ENCODE measurements at places on chromosomes 1 and 21.

- no peak for DNase-seq
Measured at GRCh38 chr1:227234998-227235405, 83.3 kb downstream of the CDC42BPA start.

GRCh38 chr1:8410791-8411190, 92.9 kb downstream of the SLC45A1 start:
- DNase-seq = no peak

- DNase-seq = no peak
Measured at GRCh38 chr1:212618466-212619210, 10.1 kb downstream of the ATF3 start.

GRCh38 chr1:53134961-53135734, 7.3 kb downstream of the SLC1A7 start:
- no peak for DNase-seq

DNA sequence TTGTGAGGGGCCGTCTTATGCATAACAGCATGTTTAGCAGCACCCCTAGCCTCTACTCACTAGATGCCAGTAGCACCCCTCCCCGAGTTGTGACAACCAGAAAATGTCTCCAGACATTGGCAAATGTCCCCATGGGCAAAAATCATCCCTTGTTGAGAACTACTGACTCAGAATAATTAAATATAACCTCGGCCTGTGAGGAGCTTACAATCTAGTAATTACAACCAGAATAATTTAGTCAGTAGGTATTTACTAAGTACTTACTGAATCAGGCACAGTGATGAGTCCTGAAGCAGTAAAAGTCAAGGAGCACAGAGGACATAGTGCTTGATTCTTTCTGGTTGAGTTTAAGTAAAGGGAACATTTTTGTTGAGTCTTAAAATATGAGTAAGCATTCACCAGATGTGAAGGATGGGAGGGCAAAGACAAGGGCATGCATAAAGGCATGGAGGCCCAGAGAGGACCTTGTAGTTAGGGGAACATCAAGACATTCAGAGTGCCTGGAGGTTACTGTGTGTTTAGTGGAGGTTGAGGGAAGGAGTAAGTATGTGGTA, 44.1 kb upstream of the KCNQ4 start:
- no peak for DNase-seq

- DNase-seq = no peak
Measured at GRCh38 chr21:17472592-17473271, 40.1 kb upstream of the CXADR start.

GRCh38 chr1:111364690-111365089, 62.8 kb downstream of the OVGP1 start:
- no peak for DNase-seq

All from stimulated activated CD4-positive, alpha-beta T cell treated with anti-CD3 and anti-CD28 coated beads, Interleukin-2, amount 100 ng/mL, for 24 hours (primary cell).